ENCODE measurements at places on chromosomes 1 and 21.

- DNase-seq: no peak
Measured at GRCh38 chr1:41431490-41432350, 52.8 kb downstream of the EDN2 start.

DNA sequence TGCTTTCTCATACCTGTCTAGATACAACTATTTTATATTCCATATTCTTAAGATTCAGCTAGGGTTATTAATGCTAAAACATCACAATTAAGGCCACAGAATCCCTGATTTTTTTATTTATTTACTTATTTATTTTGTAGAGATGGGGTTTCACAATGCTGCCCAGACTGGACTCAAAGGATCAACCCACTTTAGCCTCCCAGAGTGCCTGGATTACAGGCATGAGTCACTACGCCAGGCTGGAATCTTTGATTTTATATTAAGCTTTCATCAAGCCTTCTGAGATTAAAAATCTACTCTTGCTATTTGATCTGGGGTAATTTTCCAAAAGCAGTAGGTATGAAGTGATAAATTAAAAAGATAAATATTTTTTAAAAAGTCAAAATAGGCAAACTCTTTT lies 38.9 kb downstream of the MCOLN2 start:
- no peak for DNase-seq

DNA sequence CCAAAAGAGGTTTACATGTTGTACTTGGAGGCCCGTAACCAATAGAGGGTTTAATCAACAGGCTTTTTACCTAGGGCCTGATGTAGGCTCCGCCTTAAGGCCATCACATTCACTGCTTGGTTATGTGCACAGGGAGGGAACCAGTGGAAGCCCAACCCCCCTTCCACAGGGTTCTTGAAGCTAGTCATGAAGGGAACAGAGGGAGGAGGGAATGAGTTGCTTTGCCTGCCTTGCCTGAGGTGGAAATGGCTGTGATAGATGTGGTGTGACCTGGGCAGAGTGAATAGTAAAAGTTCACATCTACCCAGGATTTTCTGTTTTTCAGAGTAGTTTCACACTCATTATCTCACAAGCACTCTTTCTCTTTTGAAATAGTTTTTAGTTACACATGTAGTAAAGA lies 215.1 kb downstream of the ST6GALNAC3 start:
- no peak for DNase-seq

GRCh38 chr1:112048421-112048820 lies 59.0 kb upstream of the KCND3 start:
- no peak for DNase-seq

- DNase-seq: no peak
Measured at GRCh38 chr1:96964761-96965160, 243.2 kb downstream of the PTBP2 start.

DNA sequence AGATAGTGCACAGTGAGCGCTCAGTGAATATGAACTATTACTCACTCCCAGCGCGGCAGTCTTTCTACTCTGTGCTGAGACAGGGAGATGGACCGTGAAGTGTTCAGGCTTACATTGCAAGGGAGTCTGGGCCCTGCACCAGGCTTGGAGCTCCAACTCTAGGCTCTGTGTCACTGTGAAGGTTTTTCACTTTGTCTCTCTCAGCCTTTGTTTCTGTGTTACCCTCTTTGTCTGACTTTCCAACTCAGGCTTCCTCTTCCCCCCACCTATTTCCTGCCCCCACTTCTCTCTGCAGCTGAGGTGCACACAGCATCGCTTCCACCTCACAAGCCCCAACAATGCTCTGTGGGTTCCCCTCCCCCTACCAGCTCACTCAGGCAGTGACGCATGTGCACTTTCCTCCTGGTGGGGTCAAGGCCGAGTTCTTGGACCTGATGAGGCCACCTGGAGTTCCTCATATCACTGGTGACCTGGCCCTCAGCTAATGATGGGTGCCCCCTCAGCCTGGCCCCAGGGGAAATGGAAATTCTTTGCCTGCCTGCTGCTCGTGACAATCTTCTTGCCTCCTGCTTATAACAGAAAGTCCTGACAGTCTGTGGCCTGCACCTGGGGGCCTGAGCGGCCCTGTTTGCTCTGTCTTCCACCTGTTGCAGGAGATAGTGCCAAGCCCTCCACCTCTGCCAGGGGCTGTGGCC lies 1.1 kb upstream of the LCK start:
- DNase-seq: no peak

DNA sequence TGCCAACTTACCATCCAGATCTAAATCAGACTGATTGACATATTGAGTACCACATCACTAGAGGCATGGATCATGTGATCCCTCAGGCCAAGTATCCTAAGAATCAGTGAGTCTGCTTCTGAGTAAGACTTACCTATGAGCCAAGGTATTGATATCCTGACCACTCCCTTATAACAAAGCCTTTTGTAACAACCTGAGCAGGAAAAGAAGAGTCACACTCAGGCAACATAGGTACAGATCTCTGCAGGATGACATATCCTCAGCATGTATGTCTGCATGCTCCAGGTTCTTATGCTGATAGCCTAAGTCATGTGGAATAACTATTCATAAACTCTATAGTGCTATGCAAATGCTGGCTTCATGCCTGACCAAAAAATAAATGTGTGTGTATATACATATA lies 2.3 kb upstream of the LCE1A start:
- no peak for DNase-seq

GRCh38 chr1:203422116-203422515 lies 53.5 kb upstream of the PRELP start:
- DNase-seq: no peak

DNA sequence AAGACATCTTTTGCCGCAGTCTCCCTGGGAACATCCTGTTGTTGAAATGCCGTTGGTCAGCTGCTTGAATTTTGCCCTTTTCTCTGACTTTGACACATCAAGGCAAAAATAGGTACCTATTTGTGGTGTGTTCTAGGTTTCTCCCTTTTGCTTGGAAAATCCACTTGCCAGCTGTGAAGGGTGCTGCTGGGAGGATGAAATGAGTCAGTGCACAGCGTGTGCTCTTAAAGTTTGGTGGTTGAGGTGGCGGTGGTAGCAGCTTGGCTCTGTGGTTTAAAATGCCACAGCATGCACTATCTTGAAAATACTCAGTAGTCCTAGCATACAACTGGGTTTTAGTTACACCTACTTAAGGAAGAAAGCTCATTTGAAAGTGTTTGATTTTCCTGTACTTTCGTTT lies 183.8 kb downstream of the DHRS3 start:
- DNase-seq: no peak

DNA sequence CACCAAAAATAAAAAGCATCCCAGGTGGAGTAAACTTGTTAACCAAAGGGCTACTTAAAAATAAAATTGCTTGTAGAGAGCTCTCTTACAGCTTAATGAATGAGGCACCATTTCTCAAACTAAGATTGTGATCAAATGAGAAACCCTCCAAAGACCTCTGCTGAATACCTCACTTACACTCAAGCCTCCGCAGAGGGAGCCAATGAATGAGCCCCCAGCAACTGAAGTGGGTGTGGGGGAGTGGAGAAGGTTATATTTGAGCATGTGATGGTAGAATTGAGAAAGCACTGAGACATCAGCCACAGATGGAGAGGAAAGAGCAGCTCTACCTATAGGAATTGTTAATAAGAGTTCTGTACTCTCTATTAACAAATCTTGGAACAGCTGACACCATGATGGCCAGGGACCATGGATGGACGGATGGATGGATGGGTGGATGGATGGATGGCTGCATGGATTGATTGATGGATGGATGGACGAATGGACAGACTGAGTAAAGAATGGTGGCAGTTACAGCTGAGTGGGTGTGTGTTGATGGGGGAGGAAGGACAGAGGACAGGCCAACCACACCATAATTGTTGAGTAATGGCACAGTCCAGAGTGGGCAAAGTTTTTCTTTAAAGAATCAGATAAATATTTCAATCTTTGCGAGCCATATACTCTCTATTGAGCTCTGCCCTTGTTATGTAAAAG lies 20.3 kb upstream of the TIAM1 start:
- DNase-seq: no peak

DNA sequence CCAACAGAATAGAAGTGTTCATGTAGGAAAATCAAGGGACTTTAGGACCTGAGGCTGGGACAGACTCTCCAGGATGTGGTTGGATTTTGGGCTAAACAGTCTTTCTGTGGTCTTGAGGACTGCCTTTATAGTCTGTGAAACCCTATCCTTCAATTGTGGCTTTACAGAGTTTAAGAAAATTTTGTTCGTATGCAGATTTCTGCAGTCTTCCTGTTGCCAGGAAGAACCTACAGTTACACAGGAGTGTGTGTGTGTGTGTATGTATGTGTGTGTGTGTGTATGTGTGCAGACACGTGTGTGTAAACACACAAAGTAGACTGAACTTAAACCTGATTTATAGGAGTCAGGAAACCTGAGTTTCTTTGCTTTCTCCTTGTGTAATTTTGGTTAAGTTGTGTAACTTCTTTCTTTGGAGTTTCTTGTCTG lies 22.8 kb downstream of the NEK7 start:
- no peak for DNase-seq

DNA sequence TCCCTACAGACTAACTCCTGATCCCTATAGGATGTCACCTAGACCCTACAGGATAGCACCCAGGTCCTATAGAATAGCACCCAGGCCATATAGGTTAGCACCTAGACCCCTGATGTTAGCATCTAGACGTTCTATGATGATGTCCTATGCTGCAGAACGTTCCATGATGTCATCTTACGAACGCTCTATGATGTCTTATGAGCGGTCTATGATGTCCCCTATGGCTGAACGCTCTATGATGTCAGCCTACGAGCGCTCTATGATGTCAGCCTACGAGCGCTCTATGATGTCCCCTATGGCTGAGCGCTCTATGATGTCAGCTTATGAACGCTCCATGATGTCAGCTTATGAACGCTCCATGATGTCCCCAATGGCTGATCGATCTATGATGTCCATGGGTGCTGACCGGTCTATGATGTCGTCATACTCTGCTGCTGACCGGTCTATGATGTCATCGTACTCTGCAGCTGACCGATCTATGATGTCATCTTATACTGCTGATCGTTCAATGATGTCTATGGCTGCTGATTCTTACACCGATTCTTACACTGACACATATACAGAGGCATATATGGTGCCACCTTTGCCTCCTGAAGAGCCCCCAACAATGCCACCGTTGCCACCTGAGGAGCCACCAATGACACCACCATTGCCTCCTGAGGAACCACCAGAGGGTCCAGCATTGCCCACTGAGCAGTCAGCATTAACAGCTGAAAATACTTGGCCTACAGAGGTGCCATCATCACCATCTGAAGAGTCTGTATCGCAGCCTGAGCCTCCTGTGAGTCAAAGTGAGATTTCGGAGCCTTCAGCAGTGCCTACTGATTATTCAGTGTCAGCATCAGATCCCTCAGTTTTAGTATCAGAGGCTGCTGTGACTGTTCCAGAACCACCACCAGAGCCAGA lies 9.5 kb downstream of the SON start:
- no peak for DNase-seq

- no peak for DNase-seq
Measured at GRCh38 chr1:223203034-223203408, 60.0 kb upstream of the TLR5 start.

DNA sequence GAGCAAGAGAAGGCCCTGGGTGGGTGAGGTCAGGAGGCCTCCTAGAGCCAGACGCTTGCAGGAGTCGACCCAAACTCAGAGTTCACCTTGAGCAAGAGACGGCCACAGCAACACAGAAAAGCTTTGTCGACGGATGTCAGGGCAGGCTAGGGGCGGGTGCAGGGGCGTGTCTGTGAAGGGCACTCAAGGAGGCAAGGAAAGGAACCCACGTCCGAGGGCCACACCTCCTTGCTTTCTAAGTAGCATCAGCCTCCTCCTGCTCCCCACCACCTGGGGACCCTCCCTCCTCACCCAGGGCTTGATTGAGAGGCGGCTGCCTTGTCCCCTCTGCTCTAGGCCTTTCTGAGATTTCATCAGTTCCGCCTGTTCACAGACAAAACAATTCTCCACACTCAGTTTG lies 92.1 kb downstream of the OMA1 start:
- DNase-seq: no peak

DNA sequence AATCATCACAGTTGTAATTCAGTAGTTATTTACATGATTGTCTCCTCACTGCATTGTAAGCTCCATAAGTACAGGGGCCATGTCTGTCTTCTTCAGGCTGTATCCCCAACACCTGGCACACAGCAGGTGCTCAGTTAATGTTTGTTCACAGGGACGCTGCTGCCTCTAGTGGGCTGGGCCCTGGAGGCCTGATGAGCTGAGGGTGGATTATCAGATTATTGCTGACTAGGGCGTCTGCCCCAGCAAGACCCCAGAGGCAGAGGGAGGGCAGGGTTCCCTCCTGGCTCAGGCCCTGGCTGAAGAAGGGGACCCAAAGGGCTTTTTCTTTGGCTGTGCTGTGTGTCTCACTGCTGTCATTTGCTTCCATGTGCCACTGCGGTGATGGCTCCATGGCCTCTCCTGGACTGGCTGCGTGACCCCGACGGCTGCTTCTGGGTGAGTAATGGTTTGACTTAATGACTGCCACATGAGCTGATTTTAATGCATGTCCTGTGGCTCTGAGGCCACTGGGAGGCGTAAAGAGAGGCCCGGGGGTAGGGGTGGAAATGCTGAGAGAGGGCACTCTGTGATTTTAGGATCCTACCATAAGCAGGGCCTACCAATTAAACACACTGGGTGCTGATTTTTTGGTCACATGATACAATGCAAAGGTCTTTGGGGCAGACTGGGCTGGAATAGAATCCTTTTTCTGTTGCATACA lies 20.8 kb upstream of the EPB41 start:
- DNase-seq: no peak

DNA sequence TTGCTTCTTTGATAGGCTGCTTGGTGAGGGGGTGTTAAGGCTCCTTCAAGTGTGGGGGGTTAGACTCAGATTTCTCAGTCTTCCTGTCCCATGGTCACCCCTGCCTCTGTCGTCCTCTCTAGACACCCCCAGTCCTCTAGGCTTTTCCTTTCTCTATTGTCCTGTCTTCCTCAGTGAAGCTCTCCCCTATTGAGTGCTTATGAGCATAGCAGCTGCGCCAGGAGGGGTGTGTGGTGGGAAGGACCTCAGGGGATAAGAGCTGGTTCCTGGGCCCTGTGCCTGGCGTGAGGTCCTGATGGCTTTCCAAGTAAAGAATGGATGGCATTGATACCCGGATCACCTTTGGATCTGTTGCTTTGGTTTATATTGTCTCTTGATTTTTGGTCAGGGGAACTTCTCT lies 69.1 kb downstream of the DIP2A start:
- no peak for DNase-seq

- no peak for DNase-seq
Measured at GRCh38 chr1:198549866-198550265, 9.4 kb upstream of the ATP6V1G3 start.

Data from A549 (cell line).